Caudate nucleus (tissue), 63 donors: ENCODE measurements at places on chromosomes 3 and 15.

GRCh38 chr15:74438206-74438605, 4.4 kb upstream of the SEMA7A start:
- DNase-seq, result no peak

- no peak for DNase-seq
Measured at GRCh38 chr15:28098766-28099554, at the start of gene OCA2. TSS of gene OCA2 (minus strand) at chr15:28099315. CDS start at chr15:28081874, 17,441 bp downstream.

DNA sequence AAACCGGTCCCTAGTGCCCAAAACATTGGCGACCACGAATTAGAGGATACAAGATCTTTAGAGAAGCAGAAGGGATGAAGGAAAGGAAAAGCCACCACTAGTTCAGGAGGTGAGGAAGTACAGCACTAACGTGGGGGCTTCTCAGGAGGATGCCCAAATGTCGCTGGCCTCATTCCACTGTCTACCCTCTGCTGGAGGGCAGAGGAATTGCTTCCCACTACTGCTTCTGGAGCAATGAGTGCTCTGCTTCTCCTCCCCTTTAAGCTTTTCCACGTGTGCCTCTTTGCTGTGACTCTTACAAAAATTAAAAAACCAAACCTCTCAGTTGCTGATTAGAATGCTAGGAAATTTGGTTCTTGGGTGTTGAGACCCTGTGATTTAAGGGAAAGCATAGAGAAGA, 281.3 kb downstream of the CLSTN2 start:
- DNase-seq, result no peak

GRCh38 chr15:47577461-47577860, 139.8 kb upstream of the SEMA6D start:
- DNase-seq, result no peak

- no peak for DNase-seq
Measured at GRCh38 chr3:105906836-105907235, 38.0 kb upstream of the CBLB start.

- no peak for DNase-seq
Measured at GRCh38 chr3:142215106-142215505, 10.3 kb downstream of the GK5 start.

- DNase-seq, result peak; percentile 5
Measured at GRCh38 chr3:87350367-87351199, 74.2 kb upstream of the POU1F1 start.

DNA sequence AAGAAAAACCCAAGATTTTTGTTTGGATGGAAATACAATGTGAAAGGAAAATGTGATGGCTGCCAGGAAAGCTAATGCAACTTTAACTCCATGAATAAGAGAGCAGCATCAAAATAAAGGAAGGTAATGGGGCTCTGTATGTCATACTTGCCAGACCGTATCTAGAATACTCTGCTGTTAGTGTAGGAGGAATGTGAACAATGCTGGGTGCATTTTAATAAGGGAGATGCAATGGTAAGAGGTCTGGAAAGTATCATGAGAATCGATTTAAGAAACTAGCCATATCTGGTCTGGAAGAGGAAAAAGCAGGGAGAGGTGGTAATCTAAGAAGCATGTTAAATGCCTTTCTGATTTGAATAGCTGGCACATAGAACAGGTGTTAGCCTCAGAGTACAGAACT, 239.6 kb downstream of the GBE1 start:
- no peak for DNase-seq

DNA sequence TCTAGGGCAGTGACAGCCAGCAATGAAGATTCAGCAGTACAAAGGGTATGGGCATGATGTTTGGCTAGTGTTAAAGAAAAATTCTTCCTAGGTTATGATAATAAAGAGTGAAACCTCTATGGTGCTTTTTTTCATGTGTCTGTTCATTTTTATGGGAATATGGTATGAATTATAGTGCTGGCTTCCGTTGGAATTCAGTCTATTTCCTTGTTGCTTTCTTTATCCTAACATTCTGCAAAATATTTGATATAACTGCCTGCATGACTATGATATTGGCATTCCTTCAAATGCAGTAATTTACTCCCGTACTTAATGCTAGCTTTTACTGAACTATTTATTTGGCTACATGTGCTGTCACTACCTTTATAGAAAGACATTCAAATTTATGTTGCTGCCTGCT, 57.6 kb upstream of the ATP11B start:
- no peak for DNase-seq

- DNase-seq, result peak; percentile 19
Measured at GRCh38 chr15:88834211-88834812, 31.1 kb downstream of the ACAN start.

GRCh38 chr3:62238431-62238830, 134.9 kb downstream of the FEZF2 start:
- DNase-seq, result no peak

DNA sequence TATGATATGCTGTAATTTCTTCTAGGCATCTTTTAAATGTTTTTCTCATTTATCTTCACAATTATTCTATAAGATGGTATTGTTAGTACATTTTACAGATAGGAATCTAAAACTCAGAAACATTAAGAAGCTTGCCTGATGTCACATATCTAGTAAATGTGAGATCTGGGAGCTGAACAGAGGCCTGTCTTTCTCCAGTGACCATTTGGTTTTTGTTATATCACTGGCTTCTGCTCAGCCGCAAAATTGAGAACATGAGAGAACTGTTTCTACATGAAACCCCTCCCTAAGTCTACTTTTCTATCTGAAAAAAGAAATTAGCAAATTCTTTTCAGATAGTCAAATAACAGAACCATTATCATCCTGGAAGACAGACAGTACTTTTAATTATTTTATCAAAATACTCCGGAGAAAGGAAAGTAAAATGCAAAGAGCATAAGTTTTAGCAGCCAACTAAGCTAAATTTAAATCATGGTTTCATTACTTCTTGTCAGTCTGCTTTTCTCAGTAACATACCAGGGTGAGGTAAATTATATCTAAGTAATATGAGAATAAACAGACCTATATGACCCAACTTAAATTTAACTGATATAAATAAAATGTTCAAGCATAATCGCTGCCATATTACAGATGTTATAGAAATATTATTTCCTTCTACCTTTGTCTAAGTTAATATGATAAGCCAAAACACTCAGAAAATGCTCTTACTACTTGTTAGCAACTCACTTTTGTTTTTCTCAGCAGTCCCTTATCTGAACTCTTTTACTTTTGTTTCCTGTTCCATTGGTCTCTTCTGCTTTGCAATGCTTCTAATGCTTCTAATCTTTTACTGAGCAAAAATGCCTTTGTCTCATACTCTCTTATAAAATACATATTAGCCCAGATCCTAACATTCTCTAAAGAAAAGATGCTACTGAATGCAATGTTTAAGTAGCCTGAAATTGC, 68.0 kb upstream of the MBNL1 start:
- DNase-seq, result no peak

DNA sequence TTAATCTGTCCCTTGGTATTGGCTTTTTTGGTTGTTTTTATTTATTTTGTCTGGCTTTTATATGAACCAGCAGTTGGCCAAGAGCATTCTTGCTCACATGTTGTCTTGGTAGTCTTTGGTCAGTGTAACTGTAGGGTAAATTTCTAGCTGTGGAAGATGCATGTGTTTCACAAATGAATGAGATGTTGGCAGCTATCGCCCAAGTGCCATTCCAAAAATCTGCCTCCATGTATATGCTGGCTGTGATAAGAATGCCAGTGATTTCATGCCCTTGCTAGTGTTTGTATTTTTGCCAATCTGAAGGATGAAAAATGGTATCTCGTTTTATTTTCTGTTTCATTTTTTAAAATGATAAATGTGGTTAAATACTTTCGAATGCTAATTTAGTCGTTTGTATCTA, 50.1 kb downstream of the TLNRD1 start:
- DNase-seq, result no peak

DNA sequence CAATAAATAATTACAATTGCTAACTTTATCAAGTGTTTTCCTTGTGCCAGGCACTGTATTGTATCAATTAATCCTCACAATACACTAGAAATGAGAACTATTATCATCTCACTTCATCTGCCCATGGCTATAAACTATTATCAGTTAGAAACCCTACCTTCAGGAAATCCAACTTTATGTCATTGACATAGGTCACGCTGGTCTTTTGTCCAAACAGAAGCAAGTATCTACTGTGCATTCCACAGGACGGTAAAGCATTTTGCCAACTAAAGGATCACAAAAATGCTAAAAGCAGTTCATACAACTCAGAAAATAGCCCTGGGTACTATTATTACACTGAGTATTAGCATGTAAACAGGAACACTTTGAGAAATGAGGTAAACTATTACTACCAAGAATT, 9.6 kb downstream of the DENND6A start:
- no peak for DNase-seq

- no peak for DNase-seq
Measured at GRCh38 chr15:41961001-41961518, 11.3 kb downstream of the EHD4 start.

DNA sequence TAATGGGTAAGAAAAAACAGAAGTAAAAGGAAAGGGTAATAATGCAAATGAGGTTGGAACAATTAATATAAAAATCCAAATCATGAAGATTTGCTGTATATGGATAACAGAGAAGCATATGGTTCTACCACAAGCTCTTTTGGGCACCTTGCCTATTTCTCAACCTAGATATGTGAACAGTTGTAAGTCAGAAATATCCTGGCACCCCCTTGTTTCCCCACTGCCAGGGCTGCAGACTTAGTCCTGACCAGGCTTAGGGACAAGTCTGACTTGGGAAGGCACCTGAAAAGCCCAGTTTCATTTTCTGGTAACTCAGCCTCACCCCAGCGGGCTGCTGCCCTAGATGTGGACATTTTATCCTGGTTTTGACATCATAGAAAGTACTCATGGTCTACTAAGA, 183.2 kb upstream of the STAC start:
- no peak for DNase-seq

- DNase-seq, result no peak
Measured at GRCh38 chr15:73424506-73424905, 18.5 kb upstream of the REC114 start.

GRCh38 chr15:66505818-66506217, 692 bp downstream of the ZWILCH start:
- DNase-seq, result no peak

GRCh38 chr3:177345973-177346503, 148.8 kb upstream of the TBL1XR1 start:
- no peak for DNase-seq

DNA sequence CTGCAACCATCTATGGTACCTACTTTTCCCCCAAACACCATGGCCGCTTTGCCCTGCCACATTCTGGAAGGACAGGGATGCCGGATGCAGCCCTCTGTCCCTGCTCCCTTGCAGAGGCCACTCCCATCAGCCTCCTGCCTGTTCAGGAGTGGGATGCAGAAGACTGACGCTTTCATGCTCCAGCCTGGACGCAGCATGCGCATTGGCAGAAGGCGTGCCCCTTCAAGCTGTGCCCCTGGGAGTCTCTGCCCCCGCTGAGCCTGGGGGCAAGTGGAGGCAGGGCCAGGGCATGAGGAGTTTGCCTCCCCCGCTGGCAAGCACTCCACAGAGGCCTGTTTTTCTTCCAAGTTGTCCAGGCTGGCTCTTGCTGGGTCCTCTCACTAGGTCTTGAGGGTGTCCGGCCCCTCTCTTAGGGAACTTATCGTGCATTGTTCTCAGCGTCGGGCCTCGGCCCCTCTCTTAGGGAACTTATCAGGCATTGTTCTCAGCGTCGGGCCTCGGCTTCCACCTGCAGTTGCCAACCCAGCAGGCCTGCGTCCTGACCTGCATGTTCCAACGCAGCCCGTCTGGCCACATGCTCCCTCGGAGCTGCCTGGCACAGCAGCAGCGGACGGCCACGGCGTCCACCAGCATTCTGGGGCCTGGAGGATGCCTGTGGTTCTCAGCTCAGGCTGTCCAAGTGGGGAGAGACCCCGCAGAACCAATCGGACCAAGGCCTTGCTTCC, 14.6 kb upstream of the SNRPA1 start:
- no peak for DNase-seq

GRCh38 chr15:93762036-93762435, 469.3 kb upstream of the MCTP2 start:
- no peak for DNase-seq

DNA sequence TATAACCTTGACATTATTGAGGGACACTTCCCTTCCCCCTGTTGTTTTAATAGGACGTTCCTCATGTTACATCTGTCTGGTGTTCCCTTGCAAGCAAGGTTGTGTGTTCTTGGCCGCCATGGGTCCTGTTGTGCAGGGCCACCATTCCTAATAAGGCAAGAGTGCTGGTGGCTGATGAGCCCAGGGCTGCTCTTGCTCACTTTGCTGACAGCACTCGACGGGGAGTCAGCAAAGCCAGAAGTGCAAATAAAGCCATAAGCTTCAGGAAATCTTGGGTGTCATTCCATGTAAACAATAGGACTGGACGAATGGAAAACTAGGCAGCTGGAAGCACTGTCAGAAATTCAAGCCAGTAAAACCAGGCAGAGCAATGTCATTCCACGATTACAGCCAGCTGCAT, 75.8 kb downstream of the SQOR start:
- no peak for DNase-seq

DNA sequence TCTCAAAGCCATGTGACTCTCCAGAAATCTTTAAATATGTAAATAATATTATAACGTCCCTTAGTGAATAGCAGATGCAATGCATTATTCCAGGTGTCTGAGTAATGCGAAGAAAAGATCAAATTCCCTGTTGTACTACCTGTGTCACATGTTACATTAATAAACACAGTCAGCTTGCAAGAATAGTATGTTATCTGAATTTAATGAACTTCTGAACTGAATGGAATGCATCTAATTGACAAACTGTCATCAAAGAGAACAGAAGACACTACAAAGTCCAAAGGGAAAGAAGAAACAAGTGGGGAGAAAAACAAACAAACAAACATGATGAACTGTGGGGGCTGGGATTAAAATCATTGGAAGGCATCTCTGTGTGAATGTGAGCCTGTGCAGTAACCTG, 508.8 kb downstream of the LPP start:
- DNase-seq, result no peak

GRCh38 chr3:12797892-12798558, 1.5 kb downstream of the CAND2 start:
- no peak for DNase-seq

DNA sequence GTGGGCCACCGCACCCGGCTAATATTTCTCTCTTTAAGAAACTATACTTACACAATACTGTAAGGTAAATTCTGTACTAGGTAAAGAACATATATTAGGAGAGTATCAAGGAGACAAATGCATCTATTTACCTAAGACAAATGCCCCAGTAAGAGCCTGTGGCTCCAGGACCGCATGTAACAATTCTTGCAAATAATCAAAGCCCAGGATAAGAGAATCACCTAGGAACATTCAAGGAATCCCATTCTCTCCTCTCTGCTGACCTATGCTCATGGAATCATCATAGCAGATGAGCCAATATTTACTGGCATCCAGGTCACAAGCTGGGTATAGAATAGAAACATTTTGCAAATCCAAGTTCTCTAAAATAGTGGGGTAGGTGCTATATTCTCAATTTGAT, 347.7 kb downstream of the FOXP1 start:
- no peak for DNase-seq

GRCh38 chr3:99970198-99970597, 144.1 kb downstream of the FILIP1L start:
- DNase-seq, result no peak

DNA sequence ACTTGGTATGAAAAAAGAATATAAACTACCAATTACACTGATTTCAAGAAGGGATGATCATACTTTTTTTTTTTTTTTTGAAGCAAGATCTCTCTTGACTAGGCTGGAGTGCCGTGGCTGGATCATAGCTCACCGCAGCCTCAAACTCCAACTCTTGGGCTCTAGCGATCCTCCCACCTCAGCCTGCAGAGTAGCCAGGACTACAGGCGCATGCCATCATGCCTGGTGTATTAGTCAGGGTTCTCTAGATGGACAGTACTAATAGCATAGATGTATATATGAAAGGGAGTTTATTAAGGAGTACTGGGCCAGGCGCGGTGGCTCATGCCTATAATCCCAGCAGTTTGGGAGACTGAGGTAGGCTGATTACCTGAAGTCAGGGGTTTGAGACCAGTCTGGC, 11.5 kb upstream of the SEC11A start:
- no peak for DNase-seq
